NCI-H1105 treated with DMSO at 0.1 percent for 48 hours (cell line): ENCODE measurements at places on chromosomes 12 and 14.

DNA sequence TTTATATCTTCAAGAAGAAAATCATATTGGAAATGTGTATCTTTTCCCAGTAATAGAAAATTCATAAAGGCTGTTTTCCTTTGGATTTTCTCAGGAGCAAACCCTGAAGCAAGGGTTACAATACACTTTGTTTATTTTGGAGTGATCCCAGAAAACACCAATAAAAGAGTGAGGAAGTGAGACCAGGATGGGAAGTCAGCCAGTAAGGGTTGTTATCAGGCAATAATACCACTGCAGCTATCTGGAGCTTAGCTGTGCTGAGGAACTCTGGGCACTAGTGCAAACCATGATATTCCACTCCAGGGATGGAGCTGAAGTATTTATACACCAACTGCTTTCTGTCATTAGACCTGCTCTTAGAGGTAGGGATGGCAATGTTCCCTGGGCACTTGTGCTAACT lies 1002.3 kb downstream of the FLRT2 start:
- DNase-seq = peak; percentile 73

GRCh38 chr12:39902821-39903220 lies 203.1 kb downstream of the SLC2A13 start:
- DNase-seq = peak; percentile 26

- no peak for DNase-seq
These were observed 677.4 kb upstream of the TMEM132C start for GRCh38 chr12:127589541-127589940.

- no peak for DNase-seq
These were observed 1097.7 kb downstream of the TMTC2 start for GRCh38 chr12:83784298-83784890.

- DNase-seq = no peak
These were observed 19.5 kb downstream of the ANO6 start for GRCh38 chr12:45235087-45236025.

- DNase-seq = no peak
These were observed 33.1 kb downstream of the IRF2BPL start for GRCh38 chr14:76995279-76996035.

GRCh38 chr12:114864837-114865551 lies 181.0 kb upstream of the TBX3 start:
- no peak for DNase-seq

GRCh38 chr12:70194076-70194475 lies 49.2 kb upstream of the CNOT2 start:
- DNase-seq = no peak

DNA sequence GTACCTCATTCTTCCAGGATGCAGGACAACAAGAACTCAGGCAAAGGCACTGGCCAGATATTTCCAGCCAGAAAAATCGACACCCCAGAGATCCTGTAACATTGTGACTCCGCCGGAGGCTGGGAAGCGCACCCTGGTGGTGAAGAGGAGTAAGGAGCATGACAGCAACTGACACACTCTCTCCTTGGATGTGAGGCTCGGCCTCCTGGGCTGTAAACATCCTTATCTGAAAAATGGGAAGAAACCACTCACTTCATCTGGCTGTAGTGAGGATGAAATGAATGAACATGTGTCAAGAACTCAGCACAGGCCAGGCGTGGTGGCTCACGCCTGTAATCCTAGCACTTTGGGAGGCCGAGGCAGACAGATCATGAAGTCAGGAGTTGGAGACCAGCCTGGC lies 27.5 kb downstream of the TCHP start:
- DNase-seq = peak; percentile 30

DNA sequence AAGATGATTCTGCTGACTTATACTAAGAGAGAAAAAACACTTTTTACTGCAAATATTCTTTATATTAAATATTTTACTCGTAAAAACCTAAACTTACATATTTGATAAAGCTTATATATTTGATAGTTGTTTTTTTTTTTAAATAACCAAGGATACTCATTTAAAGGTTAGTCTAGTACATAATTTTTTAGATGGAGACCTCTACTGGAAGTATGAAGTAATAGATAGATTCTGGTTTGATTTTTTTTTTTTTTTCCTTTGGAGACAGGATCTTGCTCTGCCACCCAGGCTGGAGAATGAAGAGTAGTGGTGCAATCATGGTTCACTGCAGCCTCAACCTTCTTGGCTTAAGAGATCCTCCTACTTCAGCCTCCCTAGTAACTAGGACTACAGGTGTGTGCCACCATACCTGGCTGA lies 16.4 kb downstream of the ARID2 start:
- DNase-seq = no peak

- peak; percentile 46 for DNase-seq
These were observed 1.0 kb downstream of the PCNX1 start for GRCh38 chr14:70907996-70908934.

GRCh38 chr14:89349171-89350008 lies 67.6 kb downstream of the FOXN3 start:
- DNase-seq = peak; percentile 98

DNA sequence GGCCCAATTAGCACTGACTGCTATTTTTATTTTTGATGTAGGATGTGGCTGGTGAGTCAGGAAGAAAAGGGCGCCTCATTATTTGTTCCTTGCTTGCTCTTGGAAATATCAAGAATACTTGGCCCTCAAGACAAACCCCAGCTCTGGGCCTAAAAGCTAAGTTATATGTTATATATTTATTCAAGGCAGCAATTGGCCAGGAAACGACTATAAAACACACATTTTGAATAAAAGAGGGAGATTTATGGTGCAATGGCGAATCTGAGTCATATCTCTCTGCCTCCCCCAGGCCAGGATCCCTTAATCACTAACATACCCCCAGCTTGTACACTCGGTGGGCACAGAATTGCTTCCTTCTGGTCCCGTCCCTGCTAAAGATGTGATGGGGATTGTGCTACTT lies 63.3 kb downstream of the TBX5 start:
- DNase-seq = no peak

DNA sequence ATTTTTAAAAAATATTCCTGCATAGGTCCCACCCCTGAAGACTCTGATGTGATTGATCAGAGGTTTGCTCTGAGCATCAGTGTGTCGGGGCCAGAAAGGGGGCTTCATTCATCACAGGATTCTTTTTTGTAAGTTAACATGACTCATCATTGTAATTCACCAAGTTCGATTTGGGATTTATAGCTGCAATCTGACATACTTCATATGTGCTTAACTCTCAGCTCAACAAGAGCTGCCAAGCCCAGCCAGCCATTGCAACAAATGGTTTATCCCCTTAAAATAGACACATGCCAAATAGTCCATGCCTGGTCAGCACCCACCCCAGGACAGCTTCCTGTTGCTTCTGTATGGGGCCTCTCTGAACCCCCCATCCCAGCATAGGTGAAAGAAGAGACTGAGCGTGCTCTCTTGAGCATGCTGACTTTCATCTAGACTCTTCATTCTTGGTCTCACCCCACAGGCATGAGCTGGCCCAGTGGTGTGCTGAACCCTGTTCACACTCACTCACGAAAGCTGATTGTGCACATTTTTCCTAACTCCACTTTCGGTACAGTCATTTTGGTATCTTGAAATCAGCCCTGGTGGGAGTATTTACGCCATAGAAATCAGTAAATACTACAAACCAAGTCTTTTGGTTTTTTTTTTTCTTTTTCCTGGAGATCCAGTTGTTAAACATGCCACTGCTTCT lies 101.4 kb downstream of the STAB2 start:
- DNase-seq = no peak

DNA sequence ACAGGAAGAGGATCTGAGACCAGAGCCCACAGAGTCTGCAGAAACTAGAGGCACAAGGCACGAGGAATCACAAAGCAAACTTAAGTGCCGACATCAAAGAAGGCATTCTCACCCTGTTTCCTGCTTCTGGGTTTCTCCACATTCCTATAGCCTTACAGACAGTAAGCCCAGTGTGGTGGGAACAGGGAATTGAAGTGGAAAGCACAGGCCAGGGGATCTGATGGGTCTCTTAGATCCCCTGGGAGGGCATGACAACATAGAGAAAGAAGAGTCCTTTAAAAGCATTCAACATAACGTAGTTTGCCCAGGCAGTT lies 75.6 kb upstream of the FRMD6 start:
- DNase-seq = no peak

DNA sequence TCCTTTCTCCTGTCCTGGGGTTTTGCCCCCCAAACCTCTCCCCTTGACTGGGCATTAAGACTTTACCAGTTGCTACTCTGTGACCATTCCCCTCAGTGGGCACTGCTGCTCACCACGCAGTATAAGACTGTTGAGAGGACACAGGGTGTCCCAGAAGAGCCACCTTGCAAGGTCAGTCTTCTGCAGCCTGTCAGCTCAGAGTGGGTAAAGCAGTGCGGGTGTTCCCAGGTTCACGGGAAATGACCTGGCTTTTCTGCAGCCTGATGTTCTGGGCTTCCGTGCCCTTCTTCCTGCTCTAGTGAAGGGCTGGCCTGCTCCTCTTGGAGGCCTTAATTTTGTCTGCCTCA lies 34.2 kb downstream of the KCNA1 start:
- no peak for DNase-seq

- no peak for DNase-seq
These were observed 20.2 kb upstream of the NUDT14 start for GRCh38 chr14:105201156-105201924.

- no peak for DNase-seq
These were observed 345.6 kb downstream of the ADAMTS20 start for GRCh38 chr12:43206396-43206795.

DNA sequence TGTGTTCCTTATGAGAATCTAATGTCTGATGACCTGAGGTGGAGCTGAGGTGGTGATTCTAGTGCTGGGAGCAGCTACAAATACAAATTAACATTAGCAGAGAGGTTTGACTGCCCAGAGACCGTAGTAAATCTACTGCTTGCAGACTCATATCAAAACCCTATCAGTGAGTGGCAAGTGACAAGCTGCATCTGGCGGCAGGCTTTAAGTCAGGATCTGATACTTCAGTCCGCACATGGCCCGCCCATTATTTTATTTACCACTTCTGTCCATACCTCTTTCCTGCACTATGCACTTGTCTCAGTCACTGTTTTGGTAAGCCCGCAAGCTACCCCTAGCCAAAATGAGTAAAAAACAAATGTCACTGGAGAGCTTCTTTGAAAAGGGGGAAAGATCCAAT lies 11.4 kb downstream of the CEP128 start:
- DNase-seq = no peak

DNA sequence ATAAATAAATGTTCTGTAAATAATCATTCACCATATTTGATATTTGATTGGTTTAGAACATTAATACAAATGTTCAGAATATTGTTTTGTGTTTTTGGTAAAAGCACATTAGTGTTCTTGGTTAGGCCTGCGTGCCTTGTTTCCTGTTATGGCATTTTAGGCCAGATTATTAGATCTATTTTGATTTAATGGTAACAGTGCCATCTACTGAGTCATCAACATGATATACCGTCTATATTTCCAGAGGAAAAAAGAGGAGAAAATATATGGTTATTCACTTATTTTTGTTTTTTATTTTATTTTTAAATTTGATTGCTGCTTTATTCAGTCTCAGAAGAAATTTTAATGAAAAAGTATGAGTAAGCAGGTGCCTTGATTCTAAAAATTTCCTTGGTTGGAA lies 60.3 kb downstream of the GPHN start:
- no peak for DNase-seq

DNA sequence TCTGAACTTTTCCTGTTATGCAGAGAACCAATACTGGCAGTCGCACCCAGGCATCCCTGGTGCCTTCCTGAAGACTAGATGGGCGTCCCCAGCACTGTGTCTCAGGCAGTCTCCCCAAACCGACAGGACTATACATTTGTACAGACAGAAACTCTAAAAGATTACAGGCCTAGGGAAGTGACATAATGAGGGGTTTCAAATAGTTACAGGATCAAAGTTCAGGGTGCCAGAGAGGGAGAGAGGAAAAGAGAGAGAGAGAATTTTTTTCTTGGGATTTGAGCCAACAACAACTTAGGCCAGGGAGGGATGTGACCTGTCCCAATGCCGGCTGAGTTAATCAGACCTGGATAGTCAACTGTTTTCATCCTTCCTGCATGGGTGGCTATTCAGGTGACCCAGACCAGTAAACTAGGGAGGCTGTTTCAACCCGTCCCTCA lies 9.3 kb upstream of the GMFB start:
- DNase-seq = no peak

GRCh38 chr12:780750-781379 lies 28.5 kb downstream of the WNK1 start:
- no peak for DNase-seq

GRCh38 chr12:18849761-18850160 lies 111.8 kb downstream of the CAPZA3 start:
- DNase-seq = no peak
